ENCODE measurements at places on chromosomes 12 and 14. TPM values are rescaled to one million over a fixed set of nuclear protein-coding genes. Genes with fewer than 3 reads are reported as not detected.

The DDN gene
- total RNA-seq, result 0.10 TPM

The SDR9C7 gene
- total RNA-seq, result not detected

The RIPK3 gene
- 2.6 TPM for total RNA-seq

The CISTR gene
- total RNA-seq, result 1.4 TPM

The FAM90A1 gene
- not detected for total RNA-seq

The MARS1 gene
- total RNA-seq, result 183 TPM

The MRPL51 gene
- total RNA-seq, result 168 TPM

The SP1 gene
- total RNA-seq, result 69.5 TPM

- H3K27ac ChIP-seq, result no peak overlapping the region
- peaks cover 9% of the 10 kb centered on the region for H3K36me3 ChIP-seq
- H3K4me1 ChIP-seq, result peaks cover 12% of the 10 kb centered on the region
- no peaks in the 10 kb centered on the region for H3K27me3 ChIP-seq
- no peak overlapping the region for H3K4me3 ChIP-seq
Observed at GRCh38 chr12:28313631-28314030, 123.4 kb downstream of the CCDC91 start.

DNA sequence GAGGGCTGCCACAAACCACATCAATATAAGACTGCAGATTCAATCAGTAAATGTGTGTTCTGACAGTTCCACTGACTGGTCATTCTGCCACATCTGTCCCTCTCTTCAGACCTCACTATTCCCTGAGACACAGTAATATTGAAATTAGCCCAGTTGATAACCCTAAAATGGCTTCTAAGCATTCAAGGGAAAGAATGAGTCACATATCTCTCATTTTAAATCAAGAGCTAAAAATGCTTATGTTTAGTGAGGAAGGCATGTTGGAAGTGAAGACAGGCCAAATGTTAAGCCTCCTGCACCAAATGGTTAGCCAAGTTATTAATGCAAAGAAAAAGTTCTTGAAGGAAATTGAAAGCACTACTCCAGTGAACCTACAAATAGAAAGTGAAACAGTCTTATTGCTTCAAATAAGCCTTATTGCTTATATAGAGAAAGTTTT, 24.5 kb upstream of the KIF21A start:
- H3K36me3 ChIP-seq, result no peaks in the 10 kb centered on the region
- H3K4me3 ChIP-seq, result no peak overlapping the region
- peaks cover 1% of the 10 kb centered on the region for H3K27me3 ChIP-seq
- no peaks in the 10 kb centered on the region for H3K4me1 ChIP-seq

DNA sequence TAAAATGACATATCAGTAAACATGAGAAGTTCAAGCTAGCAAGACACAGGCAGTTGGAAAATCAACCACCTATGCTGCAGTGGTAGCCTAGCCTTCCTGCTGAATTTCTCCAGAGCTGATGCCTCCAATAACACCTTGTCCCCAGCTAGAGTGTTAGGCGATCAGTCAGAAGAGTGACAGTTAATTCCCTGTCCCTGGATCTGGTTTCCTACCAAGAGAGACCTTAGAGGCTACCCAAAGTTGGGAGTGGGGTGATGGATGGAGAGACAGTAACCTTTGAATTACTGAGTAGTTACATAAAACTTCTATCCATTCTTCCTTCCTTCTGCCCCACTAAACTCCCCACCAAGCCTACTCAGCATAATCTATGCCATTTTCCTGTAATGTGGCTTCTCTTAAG, 1.9 kb upstream of the ANO2 start:
- H3K4me3 ChIP-seq, result peak overlapping the region; percentile 2
- DNase-seq, result no peak
- H3K36me3 ChIP-seq, result peaks cover 11% of the 10 kb centered on the region
- H3K27ac ChIP-seq, result no peak overlapping the region

GRCh38 chr12:93518725-93519124, 51.4 kb downstream of the MRPL42 start:
- H3K4me3 ChIP-seq, result no peak overlapping the region
- DNase-seq, result no peak
- H3K36me3 ChIP-seq, result no peaks in the 10 kb centered on the region
- no peak overlapping the region for H3K27ac ChIP-seq
- H3K4me1 ChIP-seq, result no peaks in the 10 kb centered on the region

GRCh38 chr12:47223848-47224213, 144.1 kb upstream of the AMIGO2 start:
- H3K4me1 ChIP-seq, result peaks cover 30% of the 10 kb centered on the region
- H3K4me3 ChIP-seq, result peak overlapping the region; percentile 17
- H3K27ac ChIP-seq, result peak overlapping the region; percentile 94
- peaks cover 2% of the 10 kb centered on the region for H3K27me3 ChIP-seq
- DNase-seq, result peak; percentile 12
- H3K36me3 ChIP-seq, result peaks cover 6% of the 10 kb centered on the region

DNA sequence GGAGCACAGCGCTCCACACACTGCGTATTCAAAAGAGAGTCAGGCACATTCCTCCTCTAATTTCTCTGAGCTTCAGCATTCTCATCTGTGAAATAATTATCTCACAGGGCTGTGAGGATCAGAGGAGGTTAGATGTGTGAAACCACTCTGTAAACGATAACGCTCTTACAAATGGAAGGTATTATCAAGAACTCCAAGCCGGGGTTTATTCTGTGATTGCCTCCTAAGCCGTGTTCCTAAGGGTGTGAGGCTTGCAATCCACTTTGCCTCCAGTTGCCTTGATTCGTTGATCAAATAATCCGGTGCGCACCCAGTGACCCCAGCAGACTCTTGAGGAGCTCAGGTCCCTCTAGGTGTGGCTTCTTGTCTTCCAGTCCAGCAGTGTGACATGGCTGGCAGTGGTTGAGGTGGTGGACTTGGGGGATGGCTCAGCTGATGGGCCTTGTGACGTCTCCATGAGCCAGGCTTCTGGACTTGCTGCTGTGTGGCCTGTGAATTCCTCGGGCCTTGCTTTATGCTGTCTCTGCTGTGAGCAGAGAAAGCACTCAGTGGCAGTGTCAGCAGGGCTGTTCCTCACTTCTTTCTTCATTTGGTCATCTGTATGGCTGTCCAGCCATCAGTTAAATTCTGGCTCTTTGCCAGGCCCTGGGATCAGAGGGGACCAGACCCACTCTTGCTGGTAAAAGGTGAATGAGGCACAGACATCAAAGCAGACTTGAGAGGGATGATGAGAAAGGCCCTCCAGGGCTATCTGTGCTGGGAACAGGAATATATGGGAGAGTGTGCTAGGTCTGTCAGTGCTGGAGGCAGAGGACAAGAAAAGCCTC, 71.0 kb downstream of the SLC25A47 start:
- H3K4me3 ChIP-seq, result no peak overlapping the region
- H3K36me3 ChIP-seq, result no peaks in the 10 kb centered on the region
- H3K4me1 ChIP-seq, result peaks cover 16% of the 10 kb centered on the region
- no peak overlapping the region for H3K27ac ChIP-seq
- no peaks in the 10 kb centered on the region for H3K27me3 ChIP-seq

- H3K4me3 ChIP-seq, result no peak overlapping the region
- no peak for DNase-seq
- no peak overlapping the region for H3K27ac ChIP-seq
Observed at GRCh38 chr12:40559865-40560264, 132.4 kb upstream of the CNTN1 start.

DNA sequence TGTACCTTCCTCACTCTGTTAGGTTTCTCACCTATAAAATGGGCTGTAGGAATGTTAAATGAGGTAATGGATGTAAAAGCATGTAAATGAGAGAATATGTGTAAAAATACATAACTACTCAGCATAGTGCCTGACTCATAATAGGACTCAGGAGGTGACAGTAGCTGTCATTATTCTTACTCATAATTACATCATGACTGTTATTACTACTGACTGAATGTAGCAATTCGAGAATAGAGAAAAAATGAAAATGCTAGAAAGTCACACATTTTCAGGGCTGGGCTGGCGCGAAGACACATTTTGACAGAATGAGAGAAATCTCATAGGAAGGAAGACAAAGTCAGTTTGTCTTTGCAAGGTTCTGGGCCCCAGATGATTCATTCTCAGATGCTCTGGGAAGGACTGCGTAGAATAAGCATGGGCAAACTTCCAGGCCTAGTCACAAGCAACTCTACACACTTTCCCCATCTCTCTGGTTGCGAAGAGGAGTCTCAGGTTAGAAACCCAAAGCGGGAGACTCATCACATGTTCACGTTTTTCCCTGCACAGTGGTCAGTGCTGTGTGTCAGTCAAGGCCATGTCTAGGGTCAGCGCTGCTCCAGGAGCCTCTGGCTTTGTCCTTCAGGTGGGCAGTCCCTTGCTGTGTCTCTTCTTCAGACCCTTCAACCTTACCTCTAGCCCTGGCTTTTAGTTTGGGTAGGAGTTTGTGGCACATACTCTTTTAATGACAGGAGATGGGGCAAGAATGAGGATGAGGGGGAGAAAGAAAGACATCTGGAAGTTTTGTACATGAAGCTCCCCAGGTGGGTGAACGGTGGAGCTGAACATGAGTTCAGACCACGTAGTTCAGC, 8.4 kb downstream of the GPRC5A start:
- peaks cover 17% of the 10 kb centered on the region for H3K4me1 ChIP-seq
- no peak for DNase-seq

GRCh38 chr12:28050606-28051005, 78.1 kb upstream of the PTHLH start:
- no peak for DNase-seq
- H3K27me3 ChIP-seq, result no peaks in the 10 kb centered on the region
- no peak overlapping the region for H3K4me3 ChIP-seq
- H3K4me1 ChIP-seq, result no peaks in the 10 kb centered on the region
- H3K36me3 ChIP-seq, result no peaks in the 10 kb centered on the region
- no peak overlapping the region for H3K27ac ChIP-seq

DNA sequence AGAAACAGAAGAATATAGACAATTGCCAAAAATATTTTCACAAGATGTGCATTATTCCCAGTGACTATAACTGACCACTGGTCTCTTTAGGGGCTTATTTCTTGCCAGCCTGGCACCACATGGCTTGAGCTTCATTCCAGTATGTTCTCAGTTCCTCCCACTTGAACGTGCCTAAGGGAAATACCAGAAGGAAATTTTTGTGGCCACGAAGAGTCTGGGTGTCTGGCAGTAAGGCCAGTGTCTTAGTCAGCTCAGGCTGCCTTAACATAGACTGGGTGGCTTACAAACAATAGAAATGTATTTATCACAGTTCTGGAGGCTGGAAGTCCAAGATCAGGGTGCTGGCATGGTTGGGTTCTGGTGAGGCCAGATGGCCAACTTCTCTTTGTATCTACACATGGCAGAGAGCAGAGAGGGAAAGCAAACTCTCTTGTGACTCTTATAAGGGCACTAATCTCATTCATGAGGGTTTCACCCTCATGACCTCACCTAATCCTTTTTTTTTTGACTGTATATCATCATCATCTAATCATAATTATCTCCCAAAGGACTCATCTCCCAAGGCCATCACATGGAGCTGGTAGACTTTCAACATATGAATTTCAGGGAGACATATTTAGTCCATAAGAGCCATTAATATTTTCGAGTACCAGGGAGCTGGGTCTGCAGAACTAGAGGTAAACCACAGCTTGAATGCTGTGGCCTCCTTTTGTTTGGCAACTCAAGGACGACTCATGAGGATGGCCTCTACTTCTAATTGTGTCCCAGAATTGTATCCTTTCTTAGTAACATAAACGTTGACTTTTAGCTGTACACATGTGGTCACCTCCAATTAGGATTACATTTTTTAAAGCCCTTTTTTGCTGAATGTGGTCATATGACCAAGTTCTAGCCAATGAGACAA, 5.1 kb upstream of the SMOC1 start:
- peaks cover 3% of the 10 kb centered on the region for H3K27me3 ChIP-seq
- no peaks in the 10 kb centered on the region for H3K36me3 ChIP-seq
- peaks cover 3% of the 10 kb centered on the region for H3K4me1 ChIP-seq
- H3K27ac ChIP-seq, result no peak overlapping the region
- H3K4me3 ChIP-seq, result no peak overlapping the region
- no peak for DNase-seq

DNA sequence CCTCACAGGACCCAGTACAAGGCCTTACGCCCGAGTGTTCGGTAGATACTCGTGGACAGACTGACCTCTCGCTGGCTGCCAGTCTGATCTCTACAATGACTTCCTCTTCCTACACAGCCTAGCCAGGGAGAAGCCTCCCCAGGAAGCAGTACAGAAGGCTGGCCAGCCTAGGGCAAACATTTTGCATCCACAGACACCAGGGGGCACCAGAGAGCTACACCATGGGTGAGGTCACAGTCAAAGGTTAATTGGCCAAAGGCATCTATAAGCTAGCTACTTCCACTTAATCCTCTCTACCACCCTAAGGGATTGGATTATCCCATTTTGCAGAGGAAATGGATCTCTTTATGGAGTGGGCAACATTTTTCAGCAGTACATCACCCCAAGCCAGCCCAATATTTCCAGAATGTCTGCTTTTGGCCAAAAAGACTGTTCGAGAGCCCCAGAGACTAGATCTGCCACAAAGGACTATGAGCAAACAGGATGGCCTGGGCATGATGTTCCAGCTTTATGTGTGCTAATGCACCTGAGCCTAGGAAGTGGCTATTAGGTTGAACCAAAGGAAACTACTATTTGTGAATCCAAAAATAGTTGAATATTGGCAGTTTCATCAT, 14.6 kb upstream of the PNMA1 start:
- peak; percentile 95 for DNase-seq
- no peak overlapping the region for H3K27ac ChIP-seq
- H3K27me3 ChIP-seq, result peaks cover 2% of the 10 kb centered on the region
- peaks cover 42% of the 10 kb centered on the region for H3K36me3 ChIP-seq
- H3K4me3 ChIP-seq, result peak overlapping the region; percentile 34

DNA sequence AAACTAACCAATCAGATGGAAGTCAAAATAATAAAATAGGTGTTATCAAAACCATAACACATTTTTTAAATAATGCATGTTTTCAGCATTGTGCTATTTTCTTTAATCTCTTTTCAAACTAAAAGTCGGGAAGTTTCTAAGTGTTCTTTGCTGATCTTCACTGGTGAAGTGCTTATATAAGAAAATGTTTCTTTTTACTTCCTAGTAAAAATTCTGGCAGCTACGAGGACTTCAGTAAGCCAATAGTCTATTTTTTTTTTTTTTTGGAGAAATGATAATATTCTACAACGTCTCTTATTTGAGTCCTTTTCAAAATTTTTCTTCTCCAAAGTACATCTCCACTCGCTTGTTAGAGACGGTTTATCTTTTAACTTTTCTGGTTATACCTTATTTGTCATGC, 448.0 kb downstream of the SLC6A15 start:
- H3K4me1 ChIP-seq, result no peaks in the 10 kb centered on the region
- H3K36me3 ChIP-seq, result no peaks in the 10 kb centered on the region
- DNase-seq, result no peak
- no peaks in the 10 kb centered on the region for H3K27me3 ChIP-seq
- no peak overlapping the region for H3K4me3 ChIP-seq

- no peak for DNase-seq
- no peaks in the 10 kb centered on the region for H3K36me3 ChIP-seq
- H3K27me3 ChIP-seq, result no peaks in the 10 kb centered on the region
- H3K27ac ChIP-seq, result no peak overlapping the region
- H3K4me3 ChIP-seq, result no peak overlapping the region
Observed at GRCh38 chr14:97283005-97283403, 485.8 kb downstream of the VRK1 start.
